ENCODE measurements at places on chromosomes 3 and 15. TPM values are rescaled to one million over a fixed set of nuclear protein-coding genes. Genes with fewer than 3 reads are reported as not detected.

CCDC39 gene
- total RNA-seq, result 0.63 TPM

GOLGA6L9 gene
- total RNA-seq, result 20.7 TPM

CMTM7 gene
- 0.63 TPM for total RNA-seq

SNTN gene
- total RNA-seq, result not detected

HEMK1 gene
- 11.6 TPM for total RNA-seq

TRPM1 gene
- not detected for total RNA-seq

NEK10 gene
- 42.9 TPM for total RNA-seq

MNS1 gene
- 2.8 TPM for total RNA-seq

UBP1 gene
- total RNA-seq, result 132 TPM

CNTN3 gene
- total RNA-seq, result 37.9 TPM

SQOR gene
- total RNA-seq, result 1.6 TPM

PKM gene
- 306 TPM for total RNA-seq

CLDN11 gene
- 2.8 TPM for total RNA-seq

FETUB gene
- not detected for total RNA-seq

GOLGA6D gene
- not detected for total RNA-seq

NMNAT3 gene
- 13.5 TPM for total RNA-seq

SHF gene
- total RNA-seq, result 72.0 TPM

NR2F2 gene
- total RNA-seq, result 5.6 TPM
